ENCODE measurements at places on chromosomes 1 and 21. TPM values are rescaled to one million over a fixed set of nuclear protein-coding genes. Genes with fewer than 3 reads are reported as not detected.

Gene DIO1
- total RNA-seq: not detected

Gene USH2A
- 4.3 TPM for total RNA-seq

Gene ERG
- 20.1 TPM for total RNA-seq

Gene OR6N1
- total RNA-seq: not detected

DNA sequence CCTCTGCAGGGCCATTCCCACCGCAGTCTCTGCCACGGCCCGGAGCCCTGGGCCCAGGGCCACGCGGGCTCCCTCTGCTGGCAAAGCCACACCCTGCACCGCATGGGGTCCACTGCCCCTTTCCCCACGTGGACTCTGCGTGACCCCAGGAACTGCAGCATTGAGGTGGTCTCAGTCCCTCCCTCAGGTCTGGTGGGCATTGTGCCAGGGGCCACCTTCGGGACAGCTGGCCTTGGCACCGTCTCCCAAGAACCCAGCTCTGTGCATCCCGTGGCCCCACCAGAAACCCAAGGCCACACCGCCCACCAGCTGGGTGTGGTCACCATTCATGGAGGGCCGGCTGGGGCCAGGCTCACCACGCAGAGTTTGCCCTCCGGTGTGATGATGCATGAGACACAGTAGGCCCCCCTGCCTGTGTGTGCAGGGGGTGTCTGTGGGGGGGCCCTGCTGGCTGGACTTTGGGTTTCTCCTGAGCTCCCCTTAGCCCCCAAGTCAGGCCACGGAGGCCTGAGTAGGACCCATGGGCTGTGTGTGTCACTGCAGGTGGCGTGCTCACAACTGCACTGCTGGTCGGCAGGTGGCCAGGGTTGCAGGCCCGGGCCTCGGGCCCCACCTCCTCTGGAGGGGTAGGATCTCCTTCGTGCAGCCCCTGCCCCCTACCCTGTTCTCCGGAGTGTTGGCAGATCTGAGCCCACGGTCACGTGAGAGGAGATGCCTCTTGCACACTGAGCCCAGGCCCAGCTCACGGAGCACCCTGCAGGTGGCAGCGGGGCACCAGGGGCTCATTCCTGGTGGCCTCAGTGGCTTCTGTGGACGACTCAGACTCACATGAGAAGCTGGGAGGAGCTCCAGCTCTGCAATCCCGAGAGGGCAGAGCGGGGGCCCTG lies 5.8 kb downstream of the VWA1 start:
- DNase-seq: peak; percentile 57

DNA sequence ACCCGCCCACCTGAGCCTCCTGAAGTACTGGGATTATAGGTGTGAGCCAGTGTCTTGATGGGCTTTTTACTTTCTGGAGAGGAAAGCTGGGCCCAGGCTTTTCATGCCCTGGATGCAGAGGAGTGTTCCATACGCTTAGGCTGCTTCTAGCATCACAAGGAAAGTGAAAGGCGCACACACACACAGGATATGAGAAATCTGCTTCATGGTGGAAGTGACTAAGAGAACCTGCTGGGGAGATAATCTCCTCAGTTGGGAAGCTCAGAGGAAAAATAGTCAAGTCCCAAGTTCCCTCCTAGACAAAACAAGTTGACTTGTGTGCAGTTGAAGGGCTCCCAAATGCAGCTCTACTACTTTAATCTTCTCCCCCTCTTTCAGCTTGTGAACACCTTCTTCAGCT lies 2.2 kb downstream of the NUDC start:
- no peak for DNase-seq

DNA sequence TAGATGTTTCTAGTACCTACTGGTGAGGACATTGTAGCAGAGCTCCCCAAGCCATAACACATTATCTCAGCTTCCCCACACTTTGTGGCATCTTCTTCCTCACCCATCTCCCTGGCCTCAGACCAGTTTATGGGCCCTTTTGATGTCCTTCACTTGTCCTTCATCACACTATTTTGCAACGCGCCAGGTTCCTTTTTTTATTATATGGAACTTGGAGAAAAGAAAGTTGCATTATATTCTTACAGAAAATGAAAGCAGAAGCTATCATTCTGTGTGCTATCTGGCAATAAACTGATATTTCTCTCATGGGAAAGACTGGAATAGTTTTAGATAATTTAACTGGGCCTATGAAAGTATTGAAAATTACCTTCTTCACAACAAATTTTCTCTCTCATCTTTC lies 196.9 kb upstream of the ETV3 start:
- no peak for DNase-seq

DNA sequence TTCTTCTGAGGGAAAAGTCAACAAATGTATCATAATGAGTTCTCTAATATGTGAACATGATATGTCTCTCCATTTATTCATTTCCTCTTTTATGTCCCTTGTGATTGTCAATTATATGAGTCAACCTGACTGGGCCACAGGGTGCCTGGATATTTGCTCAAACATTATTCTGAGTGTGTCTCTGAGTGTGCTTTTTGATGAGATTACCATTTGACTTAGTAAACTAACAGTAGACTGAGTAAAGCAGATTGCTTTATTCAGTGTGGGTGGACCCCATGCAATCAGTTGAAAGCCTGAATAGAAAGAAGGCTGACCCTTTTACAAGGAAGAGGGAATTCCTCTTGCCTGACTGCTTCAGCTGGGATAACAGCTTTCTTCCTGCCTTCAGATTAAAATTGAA lies 142.6 kb downstream of the SLC35F3 start:
- DNase-seq: no peak

GRCh38 chr1:56965916-56966697 lies at the start of gene C8B:
TSS of gene C8B (minus strand) at chr1:56966015. CDS start at chr1:56965948, 67 bp downstream.
- no peak for DNase-seq

DNA sequence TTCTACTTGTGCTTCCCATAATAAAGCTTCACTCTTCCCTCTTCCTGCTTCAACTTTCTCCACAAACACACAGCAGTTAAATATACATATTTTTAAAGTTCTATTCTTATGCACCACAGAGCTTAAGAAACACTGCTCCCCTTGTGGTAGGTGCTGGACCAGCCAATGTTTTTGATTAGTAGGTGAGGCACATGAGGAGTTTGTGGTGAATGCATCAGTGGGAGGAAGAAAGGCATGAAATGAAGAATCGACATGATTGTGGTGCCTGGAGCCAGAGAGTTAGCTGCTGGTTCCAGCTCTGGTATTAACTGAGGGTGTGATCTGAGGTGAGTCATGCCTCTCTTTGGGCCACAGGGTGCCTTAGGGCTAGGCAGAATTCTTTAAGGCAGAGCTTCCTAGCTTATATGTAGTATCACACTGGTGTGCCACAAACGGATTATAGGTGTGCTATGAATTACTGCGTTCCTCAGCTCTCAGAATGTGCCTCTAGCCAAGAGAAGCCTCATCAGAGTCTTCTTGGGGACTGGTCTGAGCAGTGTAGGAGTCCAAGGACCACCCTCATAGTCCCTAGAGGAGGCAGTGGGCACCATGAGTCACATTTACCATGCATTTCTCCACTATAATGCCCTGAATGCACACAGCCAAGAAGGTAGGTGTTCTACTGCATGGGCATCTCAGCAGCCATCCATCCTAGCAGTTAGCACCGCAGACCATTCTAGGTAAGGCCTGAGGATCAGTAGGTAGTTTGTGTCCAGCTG lies 97.4 kb upstream of the SGIP1 start:
- no peak for DNase-seq

DNA sequence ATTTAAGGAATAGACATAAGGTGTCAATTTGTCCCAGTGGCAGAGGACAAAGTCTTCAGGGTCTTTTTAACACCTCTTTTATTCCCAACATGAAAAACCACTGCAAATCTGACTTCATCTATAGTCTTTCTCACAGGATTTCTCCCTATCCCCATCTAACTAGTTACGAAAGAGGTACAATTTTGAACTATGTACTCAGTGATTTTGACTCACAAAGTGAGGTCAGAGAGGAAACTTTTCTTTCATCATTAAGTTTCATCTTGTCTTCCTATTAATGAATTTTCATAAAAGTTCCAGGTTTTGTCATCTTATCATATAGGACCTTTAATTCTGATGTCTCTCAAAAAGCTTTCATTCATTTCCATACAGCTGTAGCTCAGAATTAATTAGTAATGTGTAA lies 63.3 kb downstream of the ASH1L start:
- no peak for DNase-seq

DNA sequence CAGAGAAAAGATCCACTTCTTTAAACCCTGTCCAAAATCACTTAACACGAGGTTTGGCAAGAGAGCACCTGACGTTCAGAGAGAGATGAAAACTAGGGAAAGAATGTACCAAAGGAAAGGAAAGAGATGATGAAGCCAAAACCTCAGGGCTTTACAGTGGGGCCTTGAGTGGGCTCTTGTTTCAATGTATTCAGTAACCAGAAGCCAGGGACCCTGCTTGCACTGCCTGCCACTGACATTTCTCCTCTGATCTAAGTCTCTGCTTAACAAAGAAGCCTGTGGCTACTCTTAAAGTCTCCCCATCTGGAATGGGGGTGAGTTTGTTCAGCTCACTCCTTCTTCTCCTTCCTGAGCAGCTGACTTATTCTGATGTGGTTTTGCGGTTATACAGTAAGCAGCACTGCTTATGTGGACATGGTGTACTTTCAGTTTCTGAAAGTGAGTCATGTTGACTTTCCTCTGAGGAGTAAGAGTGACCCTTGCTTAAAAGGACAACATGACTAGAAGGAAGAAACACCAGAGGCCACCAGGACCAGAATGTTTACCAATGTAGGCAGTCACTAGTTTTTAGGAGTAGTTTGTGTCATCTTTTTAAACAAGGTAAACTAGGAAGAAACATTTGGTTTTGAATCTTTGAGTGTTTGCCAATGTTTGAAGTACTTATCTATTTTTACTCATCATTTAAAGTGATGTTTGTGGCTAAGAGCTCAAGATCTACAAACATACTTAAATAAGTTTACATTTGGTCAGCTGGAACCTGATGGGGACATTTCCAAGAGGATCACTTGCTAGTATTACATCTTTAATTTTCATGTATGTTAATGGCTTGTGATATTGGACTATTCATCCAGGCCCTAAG lies 87.4 kb downstream of the FASLG start:
- no peak for DNase-seq

DNA sequence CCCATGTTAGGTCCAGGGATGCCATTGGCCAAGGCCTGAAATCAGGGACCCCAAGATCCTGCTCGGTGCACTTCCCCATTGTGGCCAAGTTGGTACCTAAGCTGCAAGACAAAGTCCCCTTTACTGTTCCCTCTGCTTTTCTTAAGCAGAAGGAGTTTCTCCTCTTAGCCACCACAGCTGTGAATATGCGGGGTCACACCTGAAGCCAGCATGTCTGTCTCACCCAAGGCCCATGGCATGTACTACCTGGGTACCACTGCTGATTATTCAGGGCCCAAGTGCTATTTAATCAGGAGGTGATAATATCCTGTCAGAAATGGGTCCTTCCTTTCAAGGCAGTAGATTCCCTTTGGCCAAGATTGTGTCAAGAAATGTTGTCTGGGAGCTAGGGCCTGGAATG lies 133.9 kb upstream of the DNAH14 start:
- no peak for DNase-seq

DNA sequence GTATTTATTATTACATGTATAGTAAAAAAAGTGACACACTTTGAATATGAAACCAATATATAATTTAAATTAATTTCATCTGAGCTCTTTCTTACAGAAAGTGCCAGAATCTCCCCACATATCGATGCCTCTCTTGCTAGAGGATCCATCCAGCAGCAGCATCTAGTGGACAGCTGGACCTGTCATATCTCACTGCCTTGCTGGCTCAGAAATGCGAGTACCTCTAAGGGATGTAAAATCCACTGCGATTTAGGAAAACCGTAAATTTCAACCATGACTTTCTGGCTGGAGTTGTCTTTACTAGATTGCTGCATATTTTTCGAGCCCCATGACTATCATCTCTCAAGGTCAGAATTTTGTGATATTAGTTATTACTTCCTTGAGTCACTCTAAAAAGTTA lies 333.8 kb downstream of the NEGR1 start:
- DNase-seq: no peak

GRCh38 chr1:206854401-206855129 lies 10.9 kb upstream of the IL20 start:
- DNase-seq: no peak

DNA sequence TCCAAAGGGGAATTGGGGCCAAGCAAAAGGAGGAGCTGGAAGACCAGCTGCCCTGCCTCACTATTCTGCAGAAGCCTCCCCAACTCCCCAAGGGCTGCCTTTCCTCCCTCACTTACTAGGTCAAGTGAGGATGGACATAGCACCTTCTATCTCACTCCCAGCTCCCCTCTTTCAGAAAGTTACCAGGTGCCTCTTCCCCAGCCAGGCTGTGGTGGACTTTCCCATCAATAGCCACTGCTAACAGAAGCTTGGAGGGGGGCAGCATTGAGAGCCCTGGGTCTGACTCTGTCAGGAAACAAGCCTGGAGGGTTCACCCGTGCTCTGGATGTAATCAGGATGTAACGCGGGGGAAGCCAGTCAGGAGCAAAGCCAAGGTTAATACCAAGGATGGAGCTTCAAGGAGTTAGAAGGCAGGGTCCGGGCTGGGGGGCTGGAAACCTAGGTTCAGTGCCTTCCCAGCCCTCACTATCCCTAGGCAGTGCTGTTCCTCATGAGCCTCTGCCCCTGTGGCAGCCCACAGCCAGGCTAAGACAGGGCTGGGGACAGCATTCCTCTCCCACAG lies 127.8 kb upstream of the NGF start:
- DNase-seq: no peak

DNA sequence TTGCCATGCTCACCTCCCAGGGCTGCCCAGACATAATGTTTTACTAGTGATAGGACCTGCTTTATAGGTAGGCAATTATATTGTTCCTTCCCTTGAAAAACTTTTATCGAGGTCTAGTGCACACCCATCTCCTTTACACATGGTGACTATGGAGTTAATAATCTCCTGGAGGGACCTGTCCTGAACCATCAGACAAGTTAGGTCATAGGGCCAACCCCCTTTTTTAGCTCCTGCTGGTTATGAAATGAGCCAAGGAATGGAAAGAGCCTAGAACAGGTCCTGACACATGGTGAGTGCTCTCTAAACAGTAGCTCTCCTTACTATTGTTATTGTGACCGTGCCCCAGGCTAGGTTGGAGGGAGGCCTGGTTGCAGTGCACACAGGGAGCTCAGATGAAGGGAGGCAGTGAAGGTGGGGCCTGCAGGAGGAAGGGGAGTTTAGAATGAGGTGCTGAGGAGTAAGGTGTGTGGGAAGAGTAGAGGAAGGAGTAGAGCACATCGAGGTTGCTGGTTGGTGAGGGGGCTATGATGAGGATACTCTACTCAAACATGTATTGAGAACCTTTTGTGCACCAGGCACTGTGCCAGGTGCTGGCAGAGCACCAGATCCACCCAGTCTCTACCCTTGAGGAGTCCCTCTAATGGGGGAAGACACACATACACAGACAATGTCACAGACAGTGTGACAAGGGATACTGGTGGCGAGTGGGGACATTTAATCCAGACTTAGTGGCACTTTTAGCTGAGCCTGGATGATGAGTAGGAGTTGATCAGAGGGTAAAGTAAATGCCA lies 14.1 kb upstream of the LMNA start:
- DNase-seq: no peak

- no peak for DNase-seq
These were observed 4.8 kb upstream of the SARS1 start for GRCh38 chr1:109208836-109209463.

- DNase-seq: no peak
These were observed 67.0 kb upstream of the LRRC53 start for GRCh38 chr1:74579425-74579824.

- DNase-seq: no peak
These were observed 18.1 kb downstream of the EPHA10 start for GRCh38 chr1:37746806-37747205.
